CD4-positive, alpha-beta T cell treated with Interleukin-4 for 4 hours (primary cell): ENCODE measurements at places on chromosomes 1 and 21.

GRCh38 chr1:1079408-1080121 is 5.5 kb upstream of the RNF223 start:
- no peak for DNase-seq

GRCh38 chr1:93734999-93735398 is 53.4 kb upstream of the BCAR3 start:
- no peak for DNase-seq

GRCh38 chr1:16371725-16372124 is 4.7 kb downstream of the SZRD1 start:
- DNase-seq, result peak; percentile 64

DNA sequence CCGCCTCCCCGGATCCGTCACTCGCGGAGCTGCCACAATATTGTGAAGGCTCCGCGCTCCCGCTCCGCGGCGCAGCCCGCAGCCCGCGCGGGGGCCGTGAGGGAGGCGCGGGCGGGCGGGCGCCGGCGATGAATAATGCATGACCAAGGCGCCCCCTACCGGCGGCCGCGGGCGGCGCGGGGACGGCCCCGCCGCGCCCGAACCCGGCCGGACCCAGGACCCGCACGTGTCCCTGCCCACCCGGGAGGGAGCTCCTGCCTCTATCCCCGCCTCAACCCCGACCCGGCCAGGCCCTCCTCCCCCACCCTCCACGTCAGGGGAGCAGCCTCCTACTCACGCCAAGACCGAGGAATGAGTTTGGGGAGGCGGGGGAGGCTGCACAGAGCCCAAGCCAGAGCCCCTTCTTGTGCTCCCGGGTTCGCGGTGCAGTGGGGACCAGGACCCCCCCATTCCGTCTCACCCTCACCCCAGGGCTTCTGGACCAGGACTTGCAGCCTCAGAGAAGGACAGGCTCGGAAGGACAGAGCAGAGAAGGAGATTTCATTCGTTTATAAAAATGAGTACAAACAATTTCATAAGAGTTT is 70.8 kb upstream of the CASZ1 start:
- peak; percentile 26 for DNase-seq

GRCh38 chr21:42465803-42466127 is 30.3 kb downstream of the RSPH1 start:
- DNase-seq, result no peak

GRCh38 chr1:153550827-153551500 is 1.9 kb upstream of the S100A3 start:
- DNase-seq, result no peak

GRCh38 chr1:57164584-57164983 is 198.8 kb upstream of the C8B start:
- DNase-seq, result no peak

DNA sequence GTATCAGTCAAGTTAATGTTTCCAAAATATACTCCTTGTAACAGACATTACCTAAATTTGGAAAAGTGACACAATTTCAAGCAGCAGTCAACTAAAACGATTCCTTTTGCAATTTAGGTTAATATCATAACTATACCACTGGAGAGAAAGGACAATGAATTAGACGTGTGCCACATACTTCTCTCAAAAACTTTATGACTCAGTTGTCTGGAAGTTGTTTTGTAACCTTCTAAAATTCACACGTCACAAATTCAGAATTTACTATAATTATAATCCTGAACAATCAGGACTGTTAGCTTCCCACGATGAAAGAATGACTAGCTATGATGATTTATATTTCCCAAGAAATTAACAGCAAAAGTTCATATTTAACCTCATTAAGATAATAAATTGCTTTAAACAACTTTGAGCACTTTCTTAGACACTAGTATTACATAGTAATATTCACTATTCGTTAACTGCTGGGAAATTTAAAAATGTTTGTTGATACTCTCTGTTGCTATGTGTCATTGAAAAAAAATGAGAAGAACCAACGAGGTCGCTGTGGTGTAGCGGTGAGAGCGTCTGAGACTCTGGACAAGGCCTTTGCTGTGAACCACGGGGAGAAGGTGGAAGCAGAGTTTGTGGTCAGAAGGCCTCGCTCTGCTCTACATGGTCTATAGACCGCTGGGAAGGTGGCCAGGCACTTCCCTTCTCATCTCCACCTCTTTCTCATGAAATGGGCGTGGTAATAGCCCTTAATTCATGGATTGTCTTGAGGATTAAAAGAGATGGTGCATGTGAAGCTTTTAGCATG is 27.9 kb upstream of the BATF3 start:
- DNase-seq, result peak; percentile 32

GRCh38 chr1:226674892-226675714 is 64.0 kb downstream of the ITPKB start:
- DNase-seq, result peak; percentile 84
